Effector memory CD4-positive, alpha-beta T cell (primary cell): ENCODE measurements at places on chromosomes 13 and 19.

- no peak for DNase-seq
These were observed 140.8 kb downstream of the SHISA2 start for GRCh38 chr13:25910991-25911419.

DNA sequence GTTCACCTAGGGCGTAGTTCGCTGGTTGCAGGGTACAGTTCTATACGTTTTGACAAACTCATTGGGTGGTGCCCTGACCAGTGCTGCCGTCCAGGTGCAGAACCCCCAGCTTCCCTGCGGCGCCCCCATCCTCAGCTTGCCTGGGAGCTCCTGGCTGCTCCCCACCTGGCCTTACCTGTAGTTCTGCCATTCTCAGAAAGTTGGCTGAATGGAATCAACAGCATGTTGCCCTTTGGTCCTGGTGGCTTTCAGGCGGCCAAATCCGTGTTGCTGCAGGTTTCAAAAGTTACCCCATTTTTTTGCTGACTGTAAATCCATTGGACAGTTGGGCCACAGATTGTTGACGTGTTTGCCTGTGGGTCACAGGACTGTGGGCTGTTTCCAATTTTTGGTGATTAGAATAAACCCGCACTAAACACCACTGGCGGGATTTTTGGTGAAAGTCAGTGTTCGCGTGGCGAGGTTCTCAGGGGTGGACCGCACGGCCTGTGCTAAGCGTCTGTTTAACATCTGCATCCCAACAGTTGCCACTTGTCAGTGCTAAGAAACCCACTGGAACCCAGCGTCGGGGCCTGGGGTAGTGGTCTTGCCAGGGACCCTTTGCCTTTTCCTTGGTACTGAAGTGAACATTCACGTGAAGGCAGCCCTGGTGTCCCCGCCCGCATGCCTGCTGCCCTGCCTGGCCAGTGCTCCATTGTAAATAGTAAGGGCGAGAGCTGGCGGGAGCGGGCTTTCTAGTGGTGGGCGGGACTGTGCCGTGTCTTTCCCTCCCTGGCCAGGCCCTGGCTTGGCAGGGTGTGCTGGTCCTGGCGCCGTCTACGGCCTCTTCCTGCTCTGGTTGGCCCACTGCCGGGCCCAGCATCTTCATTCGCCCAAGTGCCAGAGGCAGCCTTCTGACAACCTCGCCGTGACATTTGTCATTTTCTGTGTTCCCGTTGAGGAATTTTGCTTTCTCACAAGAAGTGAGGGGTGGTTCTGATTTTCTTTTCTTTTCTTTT is 3.3 kb downstream of the DOT1L start:
- DNase-seq = no peak

- DNase-seq = no peak
These were observed 196.9 kb downstream of the ZIC5 start for GRCh38 chr13:99774644-99775043.

- no peak for DNase-seq
These were observed 18.8 kb downstream of the MICOS13 start for GRCh38 chr19:5661483-5661882.

GRCh38 chr19:54449701-54450069 is 686 bp downstream of the LENG8 start:
- no peak for DNase-seq
